ENCODE measurements at places on chromosomes 7 and 10.

DNA sequence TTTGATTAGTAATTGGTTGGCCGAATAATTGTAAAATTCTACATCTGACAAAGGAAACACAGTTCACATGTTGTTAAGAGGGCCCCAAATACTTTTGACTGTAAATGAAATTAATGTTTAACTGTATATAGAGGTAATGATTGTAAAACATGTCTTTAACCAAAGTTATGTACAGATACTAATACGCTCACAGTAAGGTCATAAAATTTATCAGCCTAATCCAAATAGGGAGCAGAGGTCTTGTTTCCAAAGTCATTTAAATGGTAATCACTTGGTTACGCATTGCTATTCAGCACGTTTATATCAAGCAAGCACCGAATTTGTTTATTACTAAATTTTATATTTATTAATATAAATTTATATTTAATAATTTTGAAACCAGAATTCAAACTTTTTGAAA is 1.4 kb downstream of the PHYHIPL start:
- no peak for DNase-seq

- DNase-seq, result no peak
These were observed 51.2 kb upstream of the SORCS3 start for GRCh38 chr10:104589871-104590270.

DNA sequence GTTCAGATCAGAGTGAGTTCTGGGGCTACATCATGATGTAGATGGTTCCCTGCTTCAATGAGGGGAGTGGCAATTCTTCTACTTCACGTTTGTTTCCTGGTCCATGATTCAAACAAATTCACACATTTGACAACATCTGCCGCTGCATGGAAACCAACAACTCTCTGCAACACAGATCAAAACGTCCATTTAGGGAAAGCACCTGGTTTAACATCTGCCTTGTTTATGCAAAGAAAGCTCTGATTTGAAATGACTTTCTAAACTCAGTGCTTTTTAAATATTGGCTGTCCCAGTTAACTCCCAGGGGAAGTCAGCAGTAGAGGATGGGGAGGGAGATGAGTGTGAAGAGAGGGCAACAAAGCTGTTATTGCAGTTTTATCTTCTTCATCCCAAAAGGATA is 93.8 kb downstream of the GAD2 start:
- no peak for DNase-seq

DNA sequence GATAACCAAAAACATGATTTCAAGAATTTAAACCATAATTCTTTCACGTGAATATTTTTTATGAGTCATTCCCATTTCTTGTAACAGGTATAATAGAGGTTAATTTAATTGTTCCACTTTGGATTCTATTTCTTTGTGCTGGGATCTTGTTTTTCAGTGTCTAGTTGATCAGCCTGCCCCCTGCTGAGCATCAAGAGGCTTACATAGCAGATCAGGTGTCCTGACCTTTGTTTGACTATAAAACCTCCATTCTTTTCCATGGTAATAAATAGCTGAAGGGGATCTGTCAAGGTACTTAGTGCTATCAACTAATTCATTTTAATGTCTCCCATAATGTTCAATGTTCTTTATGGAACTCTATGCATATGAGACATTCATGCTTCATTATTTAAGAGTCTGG is 4.9 kb downstream of the COL17A1 start:
- no peak for DNase-seq

- no peak for DNase-seq
These were observed 90.0 kb downstream of the GRK5 start for GRCh38 chr10:119297207-119297968.

GRCh38 chr7:29610086-29610485 is 46.5 kb downstream of the PRR15 start:
- no peak for DNase-seq

GRCh38 chr7:52539414-52539813 is 496.0 kb upstream of the POM121L12 start:
- no peak for DNase-seq

GRCh38 chr7:142868188-142868985 is 13.5 kb downstream of the EPHB6 start:
- no peak for DNase-seq

GRCh38 chr10:1743141-1743540 is 5.8 kb upstream of the ADARB2 start:
- DNase-seq, result no peak

DNA sequence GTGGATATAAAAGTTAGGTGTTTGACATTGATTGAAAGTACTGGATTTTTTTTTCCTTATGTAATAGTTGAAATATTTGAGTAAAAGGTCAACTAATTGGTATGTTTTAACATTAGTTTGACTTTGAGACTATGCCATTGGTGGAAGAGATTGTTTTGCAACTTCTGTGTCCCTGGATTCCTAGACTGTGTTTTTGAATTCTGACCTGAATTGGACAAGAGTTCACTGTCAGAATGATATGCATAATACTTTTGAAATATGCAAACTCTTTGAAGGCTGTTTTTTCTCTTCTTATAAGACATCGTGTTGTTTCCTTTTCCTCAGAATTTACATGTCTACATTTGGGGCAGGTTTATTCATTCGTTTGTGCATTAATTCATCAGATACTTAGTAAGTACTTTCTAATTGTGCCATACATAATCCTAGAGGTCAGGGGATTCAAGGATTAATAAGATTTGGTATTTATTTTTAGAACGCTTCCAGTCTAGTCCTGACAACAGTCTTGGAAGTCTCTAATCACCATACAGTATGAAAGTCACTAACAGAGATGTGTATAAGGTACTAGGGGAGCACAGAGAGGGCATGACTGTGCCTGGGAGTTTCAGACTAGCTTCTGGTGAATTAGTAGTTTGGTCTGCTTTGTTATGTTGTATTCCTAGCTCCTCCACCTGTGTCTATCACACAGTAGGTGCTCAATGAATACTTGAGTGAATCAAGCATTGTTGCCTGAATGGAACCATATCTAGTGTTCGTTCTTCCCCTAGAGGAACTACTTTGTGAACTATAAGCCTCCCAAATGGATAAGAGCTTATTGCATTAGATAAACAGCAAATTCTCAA is 49.2 kb downstream of the AGK start:
- no peak for DNase-seq

DNA sequence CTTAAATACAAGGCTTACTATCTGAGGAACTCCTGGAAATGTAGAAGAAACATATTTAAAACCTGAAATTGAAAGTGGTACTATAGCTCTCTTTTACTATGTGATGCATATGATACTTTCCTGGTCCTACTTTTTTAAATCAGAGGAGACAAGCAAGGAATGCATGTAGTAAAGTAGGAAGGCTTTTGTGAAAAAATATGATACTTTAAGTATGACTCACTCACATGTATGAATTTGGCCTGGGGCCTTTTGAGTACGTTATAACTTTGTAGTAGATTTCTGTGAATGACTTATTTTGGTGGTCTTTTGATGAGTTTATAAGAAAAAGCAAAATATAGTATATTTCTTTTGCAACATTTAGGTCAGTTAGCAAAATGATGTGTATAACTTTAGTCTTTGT is 53.8 kb downstream of the TAX1BP1 start:
- no peak for DNase-seq

- no peak for DNase-seq
These were observed 938.9 kb downstream of the NRG3 start for GRCh38 chr10:82813856-82814255.

DNA sequence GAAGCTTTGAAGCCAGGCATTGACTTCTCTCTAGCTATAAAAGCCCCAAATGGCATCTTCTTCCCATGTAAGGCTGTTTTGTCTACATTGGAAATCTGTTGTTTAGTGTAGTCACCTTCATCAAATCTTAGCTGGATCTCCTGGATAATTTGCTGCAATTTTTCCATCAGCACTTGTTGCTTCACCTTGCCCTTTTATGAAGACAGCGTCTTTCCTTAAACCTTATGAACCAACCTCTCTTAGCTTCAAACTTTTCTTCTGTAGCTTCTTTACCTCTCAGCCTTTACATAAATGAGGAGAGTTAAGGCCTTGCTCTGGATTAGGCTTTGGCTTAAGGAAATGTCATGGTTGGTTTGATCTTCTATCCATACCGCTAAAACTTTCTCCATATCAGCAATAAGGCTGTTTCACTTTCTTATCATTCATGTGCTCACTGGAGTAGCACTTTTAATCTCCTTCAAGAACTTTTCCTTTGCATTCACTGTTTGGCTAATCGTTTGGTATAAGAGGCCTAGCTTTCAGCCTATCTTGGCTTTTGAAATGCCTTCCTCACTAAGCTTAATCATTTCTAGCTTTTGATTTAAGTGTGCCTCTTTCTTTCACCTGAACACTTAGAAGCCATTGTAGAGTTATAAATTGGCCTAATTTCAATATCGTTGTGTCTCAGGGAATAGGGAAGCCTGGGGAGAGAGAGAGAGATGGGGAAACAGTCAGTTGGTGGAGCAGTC is 803.2 kb downstream of the LRMDA start:
- DNase-seq, result no peak

DNA sequence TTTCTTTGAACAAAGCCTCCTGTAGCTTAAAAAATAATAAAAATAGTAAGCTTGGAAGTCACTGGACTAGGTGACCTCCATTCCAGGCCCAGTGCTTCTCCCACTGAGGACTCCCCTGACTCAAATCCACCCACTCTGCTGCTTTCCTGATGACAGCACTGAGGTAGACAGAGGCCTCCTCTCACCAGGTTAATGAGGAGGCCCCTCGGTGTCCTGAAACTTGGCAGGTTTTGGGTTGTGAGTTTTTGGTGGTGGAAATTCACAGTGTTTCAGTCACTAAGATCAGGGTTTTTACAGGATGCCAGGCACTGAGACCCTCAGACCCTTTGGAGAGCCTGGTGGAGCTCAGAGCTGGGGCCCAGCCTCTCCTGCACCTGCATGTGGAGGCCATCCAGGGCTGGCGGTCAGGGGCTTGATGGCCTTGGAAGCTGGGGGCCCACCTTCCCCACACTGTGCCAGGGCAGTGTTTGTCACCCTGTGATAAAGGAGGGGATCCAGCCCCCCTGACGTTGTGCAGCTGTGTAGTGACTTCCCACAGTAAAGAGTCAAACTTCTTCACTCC is 19.1 kb downstream of the TSPAN14 start:
- no peak for DNase-seq

- no peak for DNase-seq
These were observed 99.7 kb upstream of the FZD1 start for GRCh38 chr7:91164506-91164905.

- no peak for DNase-seq
These were observed 19.9 kb downstream of the TMEM270 start for GRCh38 chr7:73880755-73881328.

DNA sequence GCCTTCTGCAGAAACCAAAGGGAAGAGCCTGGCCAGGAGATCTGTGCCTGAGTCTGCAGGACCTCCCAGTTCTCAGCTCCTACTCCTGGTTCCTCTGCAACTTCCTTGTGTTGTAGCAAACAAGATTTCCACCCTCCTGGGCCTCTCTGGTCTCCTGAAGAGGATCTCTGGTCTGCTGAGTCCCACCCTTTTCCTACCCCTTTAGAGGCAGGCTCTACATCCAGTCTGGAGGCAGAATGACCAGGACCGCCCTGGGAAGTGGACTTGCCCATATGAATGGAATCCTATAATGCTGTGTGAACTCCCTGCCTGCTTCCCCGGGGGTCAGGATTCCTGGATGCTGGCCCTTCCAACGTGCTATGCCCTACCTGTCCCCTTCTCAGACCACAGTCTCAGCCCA is 3.2 kb downstream of the DENND2A start:
- DNase-seq, result no peak

- no peak for DNase-seq
These were observed 153.1 kb downstream of the TRIL start for GRCh38 chr7:28804990-28805389.

- no peak for DNase-seq
These were observed 2.0 kb upstream of the PURB start for GRCh38 chr7:44887293-44887692.

GRCh38 chr7:115224922-115225321 is 303.0 kb downstream of the MDFIC start:
- no peak for DNase-seq

GRCh38 chr7:119254742-119255141 is 1018.2 kb upstream of the KCND2 start:
- DNase-seq, result no peak

DNA sequence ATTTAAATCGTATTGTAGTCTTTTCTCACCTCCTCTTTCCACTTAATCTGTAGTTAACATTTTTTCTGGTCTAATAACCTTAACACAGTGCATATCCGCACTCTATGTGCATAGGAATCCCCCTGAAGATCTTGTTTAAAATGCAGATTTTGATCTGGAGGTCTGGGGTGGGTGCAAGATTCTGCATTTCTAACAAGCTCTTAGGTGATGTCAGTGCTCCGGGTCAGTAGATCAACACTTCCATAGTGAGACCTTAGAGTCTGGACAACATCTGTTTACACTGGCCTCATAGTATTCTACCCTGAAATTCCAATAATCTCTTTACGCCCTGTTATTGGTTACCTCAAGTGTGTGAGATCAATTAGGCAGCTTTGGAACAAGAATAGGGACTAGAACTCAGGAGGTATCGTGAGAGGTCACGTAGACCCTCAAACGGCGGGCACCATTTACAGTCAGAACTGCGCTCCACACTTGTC is 434 bp upstream of the PLEKHA8 start:
- no peak for DNase-seq

- no peak for DNase-seq
These were observed 683.3 kb downstream of the GRM8 start for GRCh38 chr7:126569402-126569801.

GRCh38 chr7:156829669-156830336 is 63.2 kb downstream of the LMBR1 start:
- no peak for DNase-seq

- DNase-seq, result no peak
These were observed 21.6 kb downstream of the PTER start for GRCh38 chr10:16458166-16458955.

DNA sequence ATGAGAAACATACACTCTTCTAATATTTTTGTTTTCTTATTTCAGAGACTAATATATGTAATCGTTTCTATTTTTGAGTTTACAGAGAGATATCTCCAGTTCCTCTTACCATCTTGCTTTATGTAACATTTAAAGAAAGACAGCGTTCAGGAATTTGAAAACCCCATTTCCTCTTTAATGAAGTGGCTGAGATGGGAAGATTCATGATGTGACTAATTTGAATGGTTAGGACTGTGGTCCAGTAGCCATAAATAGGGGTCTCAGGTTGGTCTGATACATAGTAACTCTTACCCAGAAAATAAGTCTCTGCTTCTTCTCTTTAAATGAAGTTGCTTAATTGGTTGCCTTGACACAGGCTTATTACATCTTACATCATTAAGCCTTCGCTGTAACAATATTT is 6.9 kb downstream of the KMT2E start:
- DNase-seq, result no peak

DNA sequence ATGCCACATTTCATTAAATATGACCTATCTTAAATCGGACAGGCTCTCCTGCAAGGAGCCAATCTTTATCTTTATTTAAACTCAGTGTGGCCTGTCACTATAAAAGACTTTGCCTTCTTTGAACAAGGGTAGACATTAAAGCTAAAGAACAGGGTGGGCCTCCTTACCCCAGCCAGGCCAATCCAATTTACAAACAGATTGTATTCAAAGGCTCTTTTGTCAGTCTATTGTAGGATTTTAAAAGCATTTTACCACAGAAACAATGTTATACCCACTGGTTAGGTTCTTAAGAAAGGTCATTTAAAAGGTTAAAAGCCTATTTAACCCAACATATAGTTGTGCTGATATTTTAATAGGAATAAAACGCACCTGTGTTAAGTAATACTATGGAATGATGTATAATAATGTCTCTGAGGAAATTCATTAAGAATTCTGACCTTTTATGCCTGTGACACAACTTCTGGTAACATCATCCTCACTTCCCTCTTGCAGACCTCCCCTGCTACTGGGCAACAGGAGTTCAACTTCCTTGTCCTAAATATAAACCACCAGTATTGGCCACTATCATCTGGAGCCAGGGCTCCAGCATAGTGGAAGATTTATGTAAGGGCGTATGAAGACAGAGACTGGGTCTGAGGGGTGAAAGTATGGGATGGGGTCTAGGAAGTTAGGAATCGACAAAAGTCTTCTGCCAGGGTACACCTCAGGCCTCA is 32.5 kb downstream of the MTERF1 start:
- DNase-seq, result no peak
